Caco-2 (cell line): ENCODE measurements at places on chromosomes 12 and 14. TPM values are rescaled to one million over a fixed set of nuclear protein-coding genes. Genes with fewer than 3 reads are reported as not detected.
A peak's percentile ranks its signal among the peaks of the same experiment; 100 is the strongest.

The AMDHD1 gene
- 0.32 and 0.61 TPM in 2 replicates for total RNA-seq

The GPR162 gene
- total RNA-seq: 0.81 and 1.2 TPM in 2 replicates

The CLEC7A gene
- total RNA-seq: not detected in 2 replicates

The ZNF410 gene
- 35.9 and 36.8 TPM in 2 replicates for total RNA-seq

GRCh38 chr12:103997286-103997900 is 31.7 kb downstream of the TDG start:
- no peak for DNase-seq

GRCh38 chr12:101759396-101760047 is 20.3 kb upstream of the SYCP3 start:
- DNase-seq: no peak

- DNase-seq: peak; percentile 79
Observed at GRCh38 chr12:10716704-10717315, 6.3 kb downstream of the YBX3 start.

GRCh38 chr14:76715511-76716081 is 45.7 kb upstream of the VASH1 start:
- DNase-seq: no peak

DNA sequence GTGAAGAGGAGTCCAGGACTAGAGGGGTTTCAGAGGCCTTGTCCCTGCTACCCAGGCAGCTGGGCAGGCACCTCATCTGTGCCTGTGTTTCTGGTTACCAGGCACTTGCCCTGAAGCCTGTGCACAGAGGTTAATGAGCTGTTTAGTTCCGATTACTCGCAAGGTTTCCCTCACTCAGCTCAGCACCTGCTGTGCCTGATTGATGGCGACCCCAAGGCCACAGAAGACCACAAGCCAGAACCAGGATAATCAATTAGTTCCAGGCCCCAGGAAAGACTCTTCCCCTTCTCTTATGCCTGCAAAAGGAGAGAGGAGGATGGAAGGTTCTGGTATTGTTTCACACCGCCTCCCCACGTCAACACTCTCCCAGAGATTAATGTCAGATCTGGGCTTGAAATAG is 88.8 kb upstream of the NOS1 start:
- no peak for DNase-seq
